ENCODE measurements at places on chromosomes 2 and 18.

DNA sequence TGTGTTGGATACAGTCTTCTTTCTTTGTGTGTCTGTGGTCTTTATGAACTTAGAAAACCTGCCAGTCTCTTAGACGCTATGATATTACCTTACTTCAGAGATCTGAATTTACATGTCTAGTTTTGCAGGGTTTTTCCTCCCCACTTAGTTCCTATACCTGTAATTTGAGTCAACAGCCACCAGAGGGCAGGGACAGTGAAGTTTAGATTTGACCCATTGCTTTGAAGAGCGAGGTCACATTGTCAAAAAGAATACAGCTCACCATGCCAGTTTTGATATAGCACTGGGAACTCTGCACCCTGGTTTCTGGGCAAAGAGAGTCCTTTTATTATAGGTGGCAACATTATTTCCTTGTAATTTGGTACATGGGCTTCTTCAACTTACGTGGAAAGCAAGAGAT is 102.3 kb downstream of the MAPK4 start:
- DNase-seq, result no peak

GRCh38 chr2:238571661-238572372 is 145.1 kb downstream of the ASB1 start:
- no peak for DNase-seq

DNA sequence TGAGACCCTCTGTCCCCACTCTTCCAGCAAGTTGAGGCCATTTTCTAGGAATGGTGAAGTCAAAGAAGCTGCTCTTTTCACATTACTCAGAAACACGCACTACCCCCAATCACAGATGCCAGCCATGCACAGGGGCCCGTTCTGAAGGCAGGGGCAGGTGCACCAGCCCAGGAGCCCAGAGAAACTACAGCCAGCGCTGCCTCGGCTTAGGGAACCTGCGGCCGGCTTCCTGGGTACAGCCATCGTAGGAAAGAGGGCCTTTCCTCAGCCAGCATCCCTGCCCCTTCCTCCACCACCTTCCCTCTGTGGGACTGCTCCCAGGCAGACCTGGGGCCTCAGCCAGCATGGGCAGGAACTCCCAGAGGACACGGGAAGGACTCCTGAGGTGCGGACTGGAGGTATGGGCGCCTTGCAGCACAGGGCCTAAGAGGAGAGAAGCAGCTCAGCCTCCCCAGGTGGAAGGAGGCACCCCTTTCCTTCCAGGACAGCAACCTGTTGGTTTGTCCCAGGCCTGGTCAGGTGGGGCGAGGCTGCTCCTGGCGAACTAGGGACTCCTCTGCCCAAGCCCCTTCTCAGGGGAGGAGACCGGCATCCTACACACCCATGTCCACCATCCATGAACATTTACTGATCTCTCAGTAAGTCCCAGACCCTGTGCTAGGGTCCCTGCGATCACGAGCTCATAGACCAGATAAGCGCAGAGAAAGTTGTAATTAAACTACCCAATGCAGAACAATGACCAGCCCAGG is 99.0 kb upstream of the ID2 start:
- DNase-seq, result no peak

DNA sequence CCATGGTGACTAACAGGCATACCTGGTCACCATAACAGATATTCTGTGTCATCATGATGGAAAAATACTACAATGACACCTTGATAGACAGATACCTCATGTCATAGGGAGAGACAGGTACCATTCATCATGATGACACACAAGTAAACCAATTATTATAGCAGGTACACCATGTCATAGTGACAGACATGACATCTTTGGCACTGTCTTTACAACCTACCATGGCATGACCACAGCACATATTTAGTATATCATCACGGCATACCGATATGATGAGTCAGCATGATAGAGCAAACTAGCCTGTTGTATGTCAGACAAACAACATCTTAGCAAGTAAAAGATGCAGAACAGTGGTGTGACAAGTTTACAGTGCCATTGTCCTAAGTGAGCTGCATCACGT is 101.3 kb upstream of the KLHL29 start:
- no peak for DNase-seq

DNA sequence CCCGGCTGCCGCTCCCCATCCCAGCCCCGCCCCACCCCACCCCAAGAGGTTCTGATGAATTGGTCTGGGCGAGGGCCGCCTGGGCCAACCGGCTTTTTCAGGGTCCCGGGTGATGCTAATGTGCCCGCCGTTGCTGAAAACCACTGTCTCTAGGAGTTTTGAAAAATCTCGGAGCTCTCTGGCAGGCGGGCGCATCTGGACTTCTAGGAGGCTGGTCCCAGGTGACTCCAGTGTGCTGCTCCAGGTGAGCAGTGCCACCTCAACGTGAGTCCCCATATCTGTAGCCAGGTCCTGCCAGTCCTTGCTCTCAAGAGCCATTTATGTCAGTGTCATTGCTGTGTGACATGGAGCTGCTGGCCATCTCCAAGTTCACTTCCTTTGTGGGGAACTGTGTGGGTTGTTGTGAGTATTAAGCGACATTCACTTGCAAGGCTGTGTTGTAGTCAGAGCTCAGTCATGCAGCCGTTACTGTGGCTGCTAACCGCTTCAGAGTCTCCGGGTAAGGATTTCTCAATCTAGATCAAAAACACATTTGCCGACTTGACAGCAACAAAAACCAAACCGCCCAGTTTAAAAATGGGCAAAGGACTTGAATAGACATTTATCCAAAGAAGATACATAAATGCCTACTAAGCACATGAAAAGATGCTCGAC is at the start of gene RFX8:
Gene RFX8, minus strand, starts transcription at position 382 of the 654 bp plus-strand sequence. CDS start 8,264 bp downstream, outside the sequence.
- DNase-seq, result peak; percentile 79

DNA sequence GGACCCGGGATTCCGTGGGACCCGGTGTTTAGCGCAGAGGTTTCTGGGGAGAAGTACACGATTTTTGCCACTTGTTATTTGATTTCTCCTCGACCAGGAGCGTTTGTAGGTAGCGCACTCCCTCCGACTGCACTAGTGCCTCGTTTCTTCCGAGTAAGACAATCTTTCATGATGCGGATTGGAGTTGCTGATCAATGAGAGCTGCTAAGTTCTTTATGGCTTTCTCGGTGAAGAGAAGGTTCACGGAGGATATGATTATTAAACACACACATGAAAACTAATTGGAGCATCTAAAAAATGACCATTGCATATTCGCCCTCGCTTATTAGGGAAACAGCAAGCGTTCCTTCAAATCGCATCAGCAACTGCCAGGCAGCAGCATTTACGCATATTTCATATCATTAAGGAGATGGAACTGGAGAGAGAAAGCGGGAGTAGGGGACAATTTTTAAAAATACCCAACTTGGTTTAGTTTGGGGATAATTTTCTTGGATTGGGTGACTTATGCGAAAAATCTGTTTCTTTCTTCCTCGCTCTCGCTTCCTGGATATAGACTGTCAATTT is 616 bp downstream of the EML6 start:
- no peak for DNase-seq

DNA sequence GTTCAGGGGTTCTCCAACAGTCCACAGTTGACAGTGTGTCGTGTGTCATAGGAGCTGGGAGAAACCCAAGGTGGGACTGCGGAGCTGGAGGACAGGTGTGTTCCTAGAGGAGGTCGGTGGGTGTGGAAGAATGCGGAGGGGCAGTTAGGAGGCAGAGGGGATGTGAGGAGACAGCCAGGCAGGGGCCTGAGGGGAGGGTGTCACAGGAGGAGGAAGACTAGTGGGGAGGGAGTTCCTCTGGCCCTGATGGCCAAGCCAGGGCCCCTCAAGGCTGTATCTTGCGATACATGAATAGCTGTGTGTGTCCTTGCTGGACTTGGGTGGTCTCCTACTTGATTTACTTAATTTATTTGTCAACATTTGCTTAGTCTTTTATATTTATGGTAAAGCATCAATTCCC is 519.6 kb upstream of the HS6ST1 start:
- DNase-seq, result no peak

GRCh38 chr2:98514879-98515249 is 70.2 kb downstream of the INPP4A start:
- no peak for DNase-seq

GRCh38 chr2:52054824-52055223 is 1022.9 kb upstream of the NRXN1 start:
- no peak for DNase-seq

- DNase-seq, result peak; percentile 20
Observed at GRCh38 chr18:830315-830901, 18.4 kb upstream of the YES1 start.

GRCh38 chr2:40095000-40095399 is 315.9 kb upstream of the THUMPD2 start:
- DNase-seq, result no peak

- no peak for DNase-seq
Observed at GRCh38 chr2:144694456-144694855, 174.5 kb upstream of the ZEB2 start.

- DNase-seq, result no peak
Observed at GRCh38 chr2:186919296-186919695, 70.3 kb upstream of the ZSWIM2 start.

DNA sequence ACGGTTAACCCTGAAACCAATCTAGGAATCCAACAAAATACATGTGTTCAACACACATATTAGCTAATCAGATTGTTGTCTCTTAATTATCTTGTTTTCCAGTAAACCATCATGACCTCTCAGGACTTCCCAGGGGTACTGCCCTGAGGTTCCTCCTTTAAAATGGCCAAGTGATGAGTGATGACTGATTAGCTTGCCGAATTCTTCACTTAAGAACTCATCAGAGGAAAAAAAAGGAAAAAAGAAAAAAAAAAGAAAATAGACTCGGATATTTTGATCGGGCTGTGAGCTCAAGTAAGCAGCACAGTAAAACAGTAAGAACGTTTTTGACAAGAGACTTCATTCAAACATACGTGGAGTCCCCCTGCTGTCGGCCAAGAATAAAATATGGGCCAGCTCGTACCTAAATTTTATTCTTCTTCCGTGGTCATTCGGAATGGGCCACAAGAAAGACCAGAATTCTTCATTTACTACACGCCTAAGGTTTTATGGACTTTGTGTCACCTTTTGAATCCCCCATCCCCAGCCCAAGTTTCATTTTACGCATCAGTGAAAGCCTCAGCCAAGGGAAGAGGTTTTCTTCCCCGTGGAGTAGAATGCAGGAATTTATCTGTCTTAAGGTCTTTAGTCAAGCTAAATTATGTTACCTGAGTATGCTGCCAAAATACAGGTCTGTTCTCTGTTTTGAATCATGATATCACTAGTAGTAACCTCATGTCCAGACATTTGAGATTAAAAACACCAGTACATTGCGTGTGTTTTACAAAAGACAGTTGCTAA is 40.5 kb downstream of the COLEC12 start:
- DNase-seq, result no peak

- DNase-seq, result no peak
Observed at GRCh38 chr2:16271231-16271896, 331.0 kb downstream of the MYCN start.

- no peak for DNase-seq
Observed at GRCh38 chr2:40458271-40458794, 6.4 kb upstream of the SLC8A1 start.

DNA sequence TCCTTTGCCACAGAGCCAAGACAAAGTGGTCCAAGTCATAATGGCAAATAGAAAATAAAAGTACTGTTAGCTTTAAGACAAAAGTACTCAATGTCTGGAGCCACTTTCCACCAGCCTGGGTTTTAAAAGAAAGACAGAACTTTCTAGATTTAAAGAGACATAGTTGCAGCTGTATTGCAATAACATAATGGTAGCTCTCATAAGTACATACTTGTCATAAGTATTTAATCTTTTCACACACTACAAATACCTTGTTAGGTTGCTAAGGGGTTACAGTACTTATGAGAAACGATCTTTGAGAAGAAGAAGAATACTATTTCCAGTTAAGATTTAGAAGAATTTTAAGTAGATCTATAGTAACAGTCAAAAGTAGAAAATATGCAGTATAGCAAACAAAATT is 28.9 kb upstream of the AQP4 start:
- DNase-seq, result no peak

DNA sequence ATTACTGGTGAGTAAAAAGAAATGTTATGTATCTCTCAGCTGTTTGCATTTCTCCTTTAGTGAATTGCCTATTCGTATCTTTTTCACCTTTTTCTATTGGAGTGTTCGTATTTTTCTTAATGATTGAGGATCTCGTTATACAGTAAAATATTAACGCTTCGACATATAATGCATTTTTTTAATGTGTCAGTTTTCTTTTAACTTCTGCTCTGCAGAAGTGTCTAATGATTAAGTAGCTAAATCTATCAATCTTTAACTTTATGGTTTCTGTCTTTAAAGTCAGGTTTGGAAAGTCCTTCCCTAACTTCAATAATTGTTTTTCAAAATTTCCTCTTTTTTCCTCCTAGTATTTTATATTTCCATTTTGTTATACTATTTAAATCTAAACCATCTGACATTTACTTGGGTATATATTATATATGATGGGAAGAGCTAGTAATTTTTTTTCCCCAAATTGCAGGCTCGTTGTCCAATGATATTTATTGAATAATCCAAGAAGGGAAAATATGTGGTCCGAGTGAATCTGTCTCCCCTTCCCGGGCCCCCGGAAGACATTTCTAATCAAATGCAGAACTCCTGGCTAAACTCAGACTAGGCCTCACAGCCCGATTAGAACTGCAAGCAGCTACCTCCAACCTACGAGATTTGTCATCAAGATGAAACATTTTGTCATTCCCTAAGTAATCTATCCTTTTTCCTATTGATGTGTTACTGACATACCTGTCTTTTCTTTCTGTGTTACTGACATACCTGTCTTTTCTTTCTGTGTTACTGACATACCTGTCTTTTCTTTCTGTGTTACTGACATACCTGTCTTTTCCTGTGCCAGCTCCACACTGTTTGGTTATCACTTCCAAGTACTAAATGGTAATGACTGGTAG is 17.2 kb downstream of the PCBP1 start:
- peak; percentile 72 for DNase-seq

DNA sequence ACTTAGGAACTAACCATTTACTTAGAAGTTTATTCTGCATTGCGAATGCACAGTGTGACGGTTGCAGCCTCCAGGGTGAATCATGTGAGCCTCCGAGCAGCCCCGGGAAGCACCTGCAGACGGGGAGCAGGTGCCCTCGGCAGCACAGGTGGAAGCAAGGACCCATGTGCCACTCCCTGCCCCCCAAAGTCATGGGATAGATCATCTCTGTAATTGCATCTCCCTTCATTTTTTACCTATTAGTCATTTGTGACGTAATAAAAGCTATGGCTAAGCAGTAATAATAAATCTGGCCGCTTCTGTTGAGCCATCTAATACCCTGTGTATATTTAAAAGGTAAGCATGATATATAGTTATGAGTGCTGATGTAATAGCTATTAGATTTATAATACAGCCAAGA is 97.2 kb downstream of the PTGR3 start:
- no peak for DNase-seq
